ENCODE measurements at places on chromosomes 2 and 18. TPM values are rescaled to one million over a fixed set of nuclear protein-coding genes. Genes with fewer than 3 reads are reported as not detected.
A peak's percentile ranks its signal among the peaks of the same experiment; 100 is the strongest.

GRCh38 chr18:60503199-60503598 lies 130.6 kb upstream of the MC4R start:
- DNase-seq: no peak

DNA sequence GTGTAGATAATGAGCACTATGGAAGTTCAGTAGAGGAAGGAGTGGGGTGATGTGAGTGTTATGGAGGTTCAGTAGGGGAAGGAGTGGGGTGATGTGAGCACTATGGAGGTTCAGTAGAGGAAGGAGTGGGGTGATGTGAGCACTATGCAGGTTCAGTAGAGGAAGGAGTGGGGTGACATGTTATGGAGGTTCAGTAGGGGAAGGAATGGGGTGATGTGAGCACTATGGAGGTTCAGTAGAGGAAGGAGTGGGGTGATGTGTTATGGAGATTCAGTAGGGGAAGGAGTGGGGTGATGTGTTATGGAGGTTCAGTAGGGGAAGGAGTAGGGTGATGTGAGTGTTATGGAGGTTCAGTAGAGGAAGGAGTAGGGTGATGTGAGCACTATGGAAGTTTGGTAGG lies 116.3 kb upstream of the SMAD7 start:
- DNase-seq: no peak

DNA sequence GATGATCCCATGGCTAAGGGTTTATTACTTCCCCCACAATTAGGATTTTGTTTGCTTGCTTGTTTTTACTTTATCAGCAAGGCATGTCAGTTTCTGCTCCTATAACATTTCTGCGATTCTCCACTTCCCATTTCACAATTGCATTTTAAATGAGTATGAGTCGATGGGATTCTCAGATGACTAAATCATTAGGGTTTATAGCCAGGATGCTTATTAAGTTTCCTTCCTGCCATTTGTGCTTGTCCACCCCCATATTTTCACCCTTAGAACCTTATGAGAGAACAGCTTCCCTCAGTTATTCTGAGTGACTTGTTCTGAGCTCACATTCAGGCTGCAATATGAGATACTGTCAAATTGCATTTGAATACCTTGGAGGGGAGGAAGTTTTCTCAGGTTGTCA lies 37.9 kb upstream of the C1GALT1C1L start:
- peak; percentile 39 for DNase-seq

DNA sequence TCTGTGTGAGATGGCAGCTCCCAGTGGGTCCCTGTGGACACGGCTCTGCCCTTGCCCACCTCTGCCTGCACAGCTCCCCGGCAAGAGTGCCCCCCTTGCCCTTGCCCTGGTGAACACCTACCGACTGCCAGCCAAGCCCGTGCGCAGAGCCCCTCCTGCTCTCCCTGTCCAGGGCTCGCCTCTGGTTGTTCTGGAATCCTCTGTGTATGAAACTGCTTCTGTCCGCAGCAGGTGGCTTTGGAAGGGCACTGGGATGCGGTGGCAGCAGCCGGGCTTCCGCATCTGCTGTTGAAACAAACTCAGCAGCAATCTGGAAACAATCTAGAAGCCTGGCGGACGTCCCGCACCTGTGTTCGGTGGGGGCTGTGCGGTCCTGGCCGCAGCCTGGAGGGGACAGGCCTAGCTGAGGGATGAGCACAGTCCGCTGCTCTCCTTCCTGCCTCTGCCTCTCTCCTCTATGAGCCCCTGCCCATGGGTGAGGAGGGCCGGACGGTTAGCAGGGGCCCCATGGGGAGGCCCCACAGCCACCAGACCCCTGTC lies 34.0 kb upstream of the KLF11 start:
- DNase-seq: peak; percentile 13

DNA sequence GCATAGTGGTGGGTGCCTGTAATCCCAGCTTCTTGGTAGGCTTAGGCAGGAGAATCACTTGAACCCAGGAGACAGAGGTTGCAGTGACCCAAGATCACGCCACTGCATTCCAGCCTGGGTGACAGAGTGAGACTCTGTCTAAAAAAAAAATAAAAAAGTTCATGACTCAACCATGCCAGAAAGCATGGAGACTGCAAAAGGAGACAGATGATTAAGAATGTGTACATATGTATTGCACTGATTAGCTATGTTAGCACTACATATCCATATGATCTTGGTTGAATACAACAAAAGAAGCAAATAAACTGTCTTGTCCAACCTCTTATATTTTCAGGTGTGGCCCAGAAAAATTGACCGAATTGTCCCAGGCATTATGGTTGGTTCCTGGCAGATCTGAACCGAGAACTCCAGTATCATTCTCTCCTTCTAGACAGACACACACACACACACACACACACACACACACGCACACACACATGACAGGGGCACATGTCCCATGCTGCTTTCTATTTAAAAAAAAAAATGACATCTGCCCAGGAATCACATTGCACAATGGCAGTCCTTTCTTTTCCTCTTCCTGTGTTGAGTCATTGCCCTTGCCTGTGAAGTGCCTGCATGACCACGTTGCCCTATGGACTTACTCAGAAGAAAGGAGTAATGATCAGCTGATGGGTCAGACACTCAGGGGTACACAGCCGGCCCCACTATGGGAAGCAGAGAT lies 65.6 kb downstream of the MYCN start:
- no peak for DNase-seq

GRCh38 chr2:167069855-167070254 lies 181.6 kb downstream of the XIRP2 start:
- no peak for DNase-seq

DNA sequence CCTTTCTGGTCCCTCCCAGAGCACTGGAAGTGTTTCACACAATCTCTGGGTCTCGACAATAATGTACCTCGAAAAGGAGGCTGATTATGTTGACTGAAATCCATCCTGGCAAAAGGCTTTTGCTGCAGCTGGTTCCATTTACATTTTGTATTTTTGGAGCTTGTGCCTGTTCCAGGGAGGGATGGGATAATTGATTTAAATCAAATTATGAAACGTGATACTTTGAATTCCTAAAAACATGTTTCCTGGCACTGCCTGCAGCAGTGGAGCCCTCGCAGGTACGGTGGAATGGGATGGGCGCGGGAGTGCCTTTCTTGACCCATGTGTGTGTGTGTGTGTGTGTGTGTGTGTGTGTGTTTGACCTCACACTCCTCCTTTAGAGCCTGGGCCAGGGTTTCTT lies 455.5 kb upstream of the MEIS1 start:
- DNase-seq: no peak

GRCh38 chr18:74496508-74497323 lies 553 bp downstream of the CNDP2 start:
- DNase-seq: peak; percentile 87

DNA sequence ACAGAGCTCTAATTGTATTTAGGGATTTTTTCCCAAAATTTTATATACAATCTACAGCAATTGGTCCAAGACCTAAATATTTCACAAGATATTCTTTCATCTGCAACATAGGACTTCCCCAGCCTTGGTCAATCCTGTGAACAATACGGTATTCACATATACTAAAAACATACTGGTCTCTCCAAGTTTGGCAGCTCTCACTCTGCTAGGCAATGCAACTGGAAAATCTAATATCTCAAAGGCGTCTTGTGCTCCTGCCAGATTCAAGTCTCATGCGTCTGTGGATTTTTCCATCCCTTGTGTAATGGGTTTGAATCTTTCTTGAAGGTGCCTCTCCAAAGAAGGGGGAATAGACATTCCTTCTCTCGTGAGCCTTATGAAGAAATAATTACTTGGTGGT lies 27.4 kb upstream of the MBOAT2 start:
- no peak for DNase-seq

DNA sequence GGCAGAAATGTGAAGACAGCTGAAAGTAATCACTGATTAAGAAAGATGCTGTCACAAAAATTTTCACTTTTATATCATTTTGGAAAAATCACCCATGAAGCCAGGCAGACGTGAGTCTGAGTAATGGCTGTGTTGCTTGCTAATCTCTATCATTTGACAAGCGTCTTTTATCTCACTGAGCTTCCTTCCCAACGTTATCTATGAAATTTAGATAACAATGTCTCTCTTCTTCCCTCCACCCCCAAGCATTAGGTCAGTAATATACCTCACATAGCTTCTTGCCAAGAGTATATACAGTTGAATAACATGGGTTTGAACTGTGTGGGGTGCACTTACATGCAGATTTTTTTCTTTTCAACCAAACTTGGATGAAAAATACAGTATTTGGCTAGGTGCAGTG lies 388.6 kb upstream of the NRXN1 start:
- DNase-seq: no peak

DNA sequence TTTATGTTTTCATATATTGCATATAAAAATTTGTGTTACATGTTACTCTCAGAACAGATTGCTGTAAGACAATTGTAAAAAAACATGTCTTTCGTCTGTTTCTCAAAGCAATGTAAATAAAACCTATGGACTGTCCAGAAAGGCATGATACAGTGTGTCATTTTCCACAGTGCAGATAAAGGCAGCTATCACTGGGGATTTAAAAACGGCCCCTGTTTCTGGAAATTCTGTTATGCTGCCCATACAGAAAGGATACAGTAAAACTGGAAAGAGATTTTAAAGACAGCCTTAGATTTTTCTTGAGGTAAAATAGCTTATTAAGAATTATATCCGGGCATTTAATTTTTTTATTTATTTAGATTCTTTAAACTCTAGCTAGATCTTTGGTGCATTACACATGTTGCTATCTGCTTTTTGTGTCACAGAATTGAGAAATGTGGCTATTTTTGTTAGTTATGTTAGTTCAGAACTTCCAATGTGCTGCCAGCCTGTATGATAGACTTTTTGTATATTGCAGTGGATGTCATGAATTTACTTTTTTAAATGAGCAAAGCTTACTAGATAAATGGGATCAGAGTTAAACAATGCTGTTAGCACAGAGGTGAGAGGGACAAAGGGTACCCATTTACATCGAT lies 859 bp upstream of the INO80D start:
- DNase-seq: peak; percentile 81

- no peak for DNase-seq
Observed at GRCh38 chr18:13191779-13192178, 26.8 kb upstream of the LDLRAD4 start.

DNA sequence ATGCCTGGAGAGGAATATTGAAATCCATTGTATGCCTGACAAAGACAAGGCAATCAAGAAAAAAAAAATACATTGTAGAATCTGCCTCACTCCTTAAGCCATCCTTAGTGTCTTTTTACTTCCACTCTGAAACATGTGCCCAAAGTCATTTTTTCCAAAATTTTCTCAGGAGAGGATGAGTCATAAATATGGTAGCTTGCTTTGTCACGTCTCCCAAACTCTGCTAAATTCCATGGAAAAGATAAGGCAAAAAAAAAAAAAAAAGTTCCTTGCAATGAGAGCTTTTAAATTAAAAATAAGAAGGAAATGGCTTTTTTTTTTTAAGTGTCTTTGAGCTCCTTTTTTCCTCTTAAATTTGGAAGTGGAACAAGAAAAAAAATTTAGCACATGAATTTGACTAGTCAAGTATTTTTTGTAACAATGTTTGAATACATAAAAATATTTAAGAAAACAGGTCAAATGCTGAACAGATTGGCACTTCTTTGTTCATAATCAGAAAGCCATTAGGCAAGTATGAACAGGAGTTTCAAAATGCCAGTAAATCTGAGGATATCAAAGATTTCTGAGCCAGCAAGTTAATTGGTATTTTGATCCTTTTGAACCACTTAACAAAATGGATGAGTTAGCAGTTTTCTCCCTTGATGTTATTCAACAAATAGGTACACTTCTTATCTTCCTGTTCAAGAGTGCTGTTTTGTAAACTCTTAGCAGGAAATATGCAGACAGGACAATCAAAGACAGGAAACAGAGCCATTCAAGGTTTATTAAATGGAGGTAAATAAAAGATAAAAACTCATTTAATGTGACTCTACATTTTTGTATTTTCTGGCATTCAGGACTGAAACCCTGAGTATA lies 247.3 kb upstream of the SP5 start:
- no peak for DNase-seq

- no peak for DNase-seq
Observed at GRCh38 chr2:239225371-239225851, 175.4 kb downstream of the HDAC4 start.

DNA sequence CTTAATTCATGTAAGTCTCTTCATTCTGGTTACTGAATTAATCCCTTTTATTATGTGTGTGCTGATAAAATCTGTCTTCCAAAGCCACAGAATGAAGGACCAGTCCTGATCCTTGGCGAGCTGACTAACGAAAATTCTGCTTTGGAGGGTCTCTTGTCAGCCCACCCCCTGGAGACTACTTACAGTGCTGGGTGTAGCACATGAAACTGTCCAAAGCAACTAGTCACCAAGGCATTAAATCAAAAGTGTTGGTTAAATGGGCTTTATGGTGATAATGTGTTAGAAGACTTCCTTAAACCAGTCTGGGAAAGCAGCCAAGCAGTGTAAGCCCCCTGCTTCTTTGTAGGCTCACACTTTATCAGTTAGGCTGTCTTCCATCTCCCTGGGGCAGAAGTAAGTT lies 420.2 kb downstream of the SUCLG1 start:
- no peak for DNase-seq

- DNase-seq: no peak
Observed at GRCh38 chr2:152740743-152741328, 22.4 kb downstream of the ARL6IP6 start.

DNA sequence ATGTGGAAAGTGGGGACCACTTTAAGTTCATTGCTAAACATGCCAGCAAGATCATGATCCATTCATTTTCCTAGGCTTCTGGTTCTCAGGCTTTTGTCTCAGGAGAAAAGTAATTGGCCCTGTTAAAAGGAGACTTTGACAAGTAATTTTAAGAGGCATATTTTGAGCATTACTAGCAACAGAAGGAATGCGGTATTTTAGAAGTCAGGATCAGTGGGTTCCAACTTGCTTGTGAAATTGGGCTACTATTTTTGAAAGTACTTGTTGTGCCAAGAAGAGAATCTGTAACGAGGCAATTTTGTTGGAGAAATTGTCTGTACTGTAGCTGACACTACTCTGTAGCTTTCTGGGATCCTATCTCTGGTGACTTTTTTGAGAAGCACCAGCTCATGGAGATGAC lies 59.4 kb downstream of the CERS6 start:
- no peak for DNase-seq

- no peak for DNase-seq
Observed at GRCh38 chr2:39378968-39379367, 58.1 kb downstream of the MAP4K3 start.

GRCh38 chr2:189534854-189535832 lies 45.4 kb downstream of the SLC40A1 start:
- DNase-seq: peak; percentile 88

GRCh38 chr18:55248495-55248894 lies 289.2 kb upstream of the CCDC68 start:
- no peak for DNase-seq

ACAA2 gene
- 60.7 TPM for total RNA-seq

IL36B gene
- not detected for total RNA-seq

CCDC141 gene
- total RNA-seq: not detected

COL4A3 gene
- not detected for total RNA-seq

NAPG gene
- total RNA-seq: 43.9 TPM

ERFE gene
- total RNA-seq: 0.88 TPM

TMEM247 gene
- total RNA-seq: not detected

CCDC74B gene
- total RNA-seq: 5.4 TPM

CHRND gene
- total RNA-seq: not detected

NMUR1 gene
- under 0.01 TPM for total RNA-seq
